ENCODE measurements at places on chromosomes 5 and 9. TPM values are rescaled to one million over a fixed set of nuclear protein-coding genes. Genes with fewer than 3 reads are reported as not detected.

DNA sequence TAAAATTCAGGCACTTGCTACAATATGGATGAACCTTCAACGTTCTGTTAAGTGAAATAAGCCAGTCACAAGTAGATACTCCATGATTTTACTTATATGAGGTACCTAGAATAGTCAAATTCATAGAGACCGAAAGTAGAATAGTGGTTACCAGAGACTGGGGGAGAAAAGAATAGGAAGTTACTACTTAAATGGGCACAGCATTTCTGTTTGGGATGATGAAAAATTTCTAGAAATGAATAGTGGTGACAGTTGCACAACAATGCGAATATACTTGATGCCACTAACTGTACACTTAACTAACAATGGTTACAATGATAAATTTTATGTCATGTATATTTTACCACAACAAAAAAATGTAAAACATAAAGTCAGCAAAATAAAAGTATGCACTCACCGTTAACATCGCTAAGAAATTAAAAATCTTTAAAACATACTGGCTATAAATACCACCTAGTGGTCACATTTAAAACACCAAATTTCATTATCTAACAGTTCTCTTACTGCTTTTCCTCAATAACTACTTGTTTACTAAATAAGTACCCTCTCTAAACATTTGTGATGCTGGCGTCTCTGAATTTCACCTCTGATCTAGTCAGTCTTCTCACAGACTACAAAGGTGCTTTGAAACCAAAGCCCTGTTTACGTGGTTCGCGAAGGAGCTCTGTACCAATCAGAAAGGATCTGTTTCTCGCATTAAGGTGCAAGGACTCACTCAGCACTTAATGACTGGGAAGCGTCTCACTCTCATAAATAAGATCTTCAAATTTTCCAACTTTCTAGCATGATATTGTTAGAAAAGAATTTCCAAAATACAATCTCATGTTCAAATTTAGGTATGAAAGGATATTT, 22.7 kb downstream of the KIF3A start:
- no peaks in the 10 kb centered on the region for H3K27me3 ChIP-seq
- peak; percentile 39 for DNase-seq
- no peak overlapping the region for H3K27ac ChIP-seq
- no peaks in the 10 kb centered on the region for H3K4me1 ChIP-seq

NPDC1 gene
- total RNA-seq, result 33.3 TPM

RAI14 gene
- 73.5 TPM for total RNA-seq

TMEM174 gene
- not detected for total RNA-seq

DNA sequence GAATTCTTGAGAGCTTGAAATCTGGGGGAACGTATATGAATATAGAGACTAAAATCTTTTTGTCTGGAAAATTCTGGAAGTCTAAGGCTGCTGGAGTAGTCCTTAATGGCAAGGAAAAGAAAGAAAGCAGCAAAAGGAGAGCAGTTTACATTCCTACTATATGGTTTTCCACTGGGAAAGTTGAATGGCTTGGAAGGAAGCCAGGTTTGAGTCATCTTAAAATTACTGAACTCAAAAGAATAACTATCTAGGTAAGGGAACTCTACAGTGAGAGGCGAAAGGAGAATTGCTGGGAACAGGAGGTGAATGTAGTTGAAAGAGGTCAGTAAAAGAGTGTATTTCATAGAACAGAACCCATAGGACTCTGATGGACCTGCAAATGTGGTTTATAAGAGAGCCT, 258.1 kb upstream of the EDIL3 start:
- H3K4me1 ChIP-seq, result peaks cover 4% of the 10 kb centered on the region
- no peaks in the 10 kb centered on the region for H3K27me3 ChIP-seq
- H3K4me3 ChIP-seq, result peak overlapping the region; percentile 43
- no peaks in the 10 kb centered on the region for H3K36me3 ChIP-seq
- DNase-seq, result peak; percentile 67
- H3K27ac ChIP-seq, result no peak overlapping the region

- no peak overlapping the region for H3K27ac ChIP-seq
- no peaks in the 10 kb centered on the region for H3K36me3 ChIP-seq
- peaks cover 41% of the 10 kb centered on the region for H3K27me3 ChIP-seq
- H3K4me1 ChIP-seq, result peaks cover 15% of the 10 kb centered on the region
Measured at GRCh38 chr9:36781533-36781932, 208.8 kb downstream of the MELK start.

DNA sequence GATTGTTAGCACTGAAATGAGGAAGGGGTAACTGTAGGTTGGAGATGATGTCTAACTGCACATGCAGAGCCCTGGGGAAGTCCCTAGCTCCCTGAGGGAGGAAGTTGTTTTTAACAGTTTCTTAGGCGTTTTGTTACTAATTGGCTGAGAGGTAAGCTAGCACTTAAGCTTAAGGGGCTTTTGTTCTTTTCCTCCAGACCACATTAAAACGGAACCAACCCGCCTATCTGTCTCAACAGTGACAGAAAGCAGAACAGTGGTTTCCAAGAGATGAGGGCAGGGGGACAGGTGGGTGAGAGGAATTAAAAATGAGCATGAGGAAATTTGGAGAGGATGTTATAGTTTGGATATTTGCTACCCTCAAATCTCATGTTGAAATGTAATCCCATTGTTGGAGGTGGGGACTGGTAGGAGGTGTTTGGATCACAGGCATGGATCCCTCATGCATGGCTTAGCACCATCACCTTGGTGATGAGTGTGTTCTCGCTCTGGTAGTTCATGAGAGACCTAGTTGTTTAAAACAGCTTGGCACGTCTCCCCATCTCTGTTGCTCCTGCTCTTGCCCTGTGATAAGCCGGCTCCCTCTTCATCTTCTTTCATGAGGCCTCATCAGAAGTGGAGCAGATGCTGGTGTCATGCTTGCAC, 38.9 kb downstream of the LYRM7 start:
- no peaks in the 10 kb centered on the region for H3K36me3 ChIP-seq
- H3K4me1 ChIP-seq, result no peaks in the 10 kb centered on the region
- no peaks in the 10 kb centered on the region for H3K27me3 ChIP-seq

TGFBI gene
- 4.5 TPM for total RNA-seq

Measured in PC-3 (cell line).